ENCODE measurements at places on chromosomes 3 and 15.

GRCh38 chr15:66931768-66932633 is 133.4 kb upstream of the SMAD3 start:
- no peak for DNase-seq

DNA sequence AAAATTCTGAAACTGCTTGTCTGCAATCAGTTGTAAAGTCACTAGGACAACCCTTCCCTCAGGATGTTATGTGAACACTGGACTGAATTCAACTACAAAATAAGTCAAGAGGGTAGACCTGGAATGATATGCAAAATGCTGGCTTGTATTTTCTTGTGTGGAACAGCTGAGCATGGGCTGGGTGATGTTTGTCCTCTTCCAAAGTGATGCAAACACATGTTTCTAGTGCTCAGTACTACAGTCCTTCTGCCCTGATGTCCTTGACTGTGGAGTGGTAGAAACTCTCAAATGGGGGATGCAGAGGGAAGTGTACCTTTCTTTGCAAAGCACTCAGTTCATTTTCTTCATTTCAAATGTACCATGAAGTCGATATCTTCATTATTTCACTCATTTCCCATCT is 258.6 kb downstream of the THSD4 start:
- DNase-seq: no peak

DNA sequence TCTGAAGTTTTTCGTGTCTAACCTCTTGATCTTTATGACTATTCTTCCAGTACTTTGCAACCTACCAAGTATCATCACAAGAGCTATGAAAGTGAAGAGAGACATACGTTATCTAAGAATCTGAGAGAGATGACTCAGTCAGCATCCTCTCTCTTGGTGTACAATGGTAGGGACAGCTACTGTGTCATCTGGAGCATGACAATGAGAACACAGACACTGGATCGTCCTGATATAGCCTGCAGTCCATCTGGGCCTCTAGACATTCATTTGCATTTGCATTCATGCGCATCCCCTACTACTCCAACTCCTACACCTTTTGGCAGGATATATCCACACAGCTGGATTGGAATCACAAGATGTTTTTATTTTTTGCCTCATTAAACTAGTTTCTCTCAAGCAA is 115.2 kb downstream of the PEX5L start:
- DNase-seq: no peak

DNA sequence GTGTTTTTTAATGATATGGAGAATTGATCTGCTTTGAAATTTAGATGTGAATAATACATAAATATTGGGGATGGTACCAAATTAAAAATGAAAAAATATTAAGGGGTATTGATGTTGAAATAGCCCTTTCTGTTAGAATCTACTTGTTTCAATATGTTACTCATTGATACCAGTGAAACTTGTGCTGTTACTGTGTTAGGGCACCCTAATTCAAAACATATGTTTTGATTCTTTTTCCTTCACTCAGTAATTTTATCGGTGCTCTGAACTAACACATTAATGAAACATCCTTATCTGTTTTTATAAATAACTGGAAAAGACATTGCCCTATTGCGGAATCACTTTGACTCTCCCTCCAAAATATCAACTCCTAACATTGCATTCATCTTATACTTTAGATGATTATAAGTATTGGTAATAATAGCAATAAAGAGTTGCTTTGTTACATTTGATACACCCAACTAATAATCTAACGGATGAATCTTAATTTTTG is 52.0 kb upstream of the CCNB2 start:
- no peak for DNase-seq

- DNase-seq: no peak
These were observed 219.8 kb downstream of the ROBO2 start for GRCh38 chr3:77259694-77260093.
